Effector memory CD8-positive, alpha-beta T cell (primary cell): ENCODE measurements at places on chromosomes 1 and 21.

GRCh38 chr1:198947456-198947855 lies 308.6 kb downstream of the PTPRC start:
- DNase-seq = no peak

DNA sequence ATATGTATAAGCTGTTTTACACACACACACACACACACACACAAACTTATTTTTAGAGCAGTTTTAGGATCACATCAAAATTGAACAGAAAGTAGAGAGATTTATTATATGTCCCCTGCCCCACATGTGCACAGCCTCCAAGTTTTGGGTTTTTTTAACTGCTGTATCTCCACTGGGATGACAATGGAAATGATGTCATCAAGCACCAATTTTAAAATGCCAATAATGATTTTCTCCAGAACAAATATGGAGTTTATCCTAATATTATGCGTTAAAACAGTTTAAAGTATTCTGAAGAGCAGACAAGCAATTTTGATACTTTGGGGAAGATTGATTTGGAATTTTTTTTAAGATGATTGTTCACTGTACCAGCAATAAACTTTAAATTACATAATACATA lies 56.7 kb downstream of the GFI1 start:
- no peak for DNase-seq

DNA sequence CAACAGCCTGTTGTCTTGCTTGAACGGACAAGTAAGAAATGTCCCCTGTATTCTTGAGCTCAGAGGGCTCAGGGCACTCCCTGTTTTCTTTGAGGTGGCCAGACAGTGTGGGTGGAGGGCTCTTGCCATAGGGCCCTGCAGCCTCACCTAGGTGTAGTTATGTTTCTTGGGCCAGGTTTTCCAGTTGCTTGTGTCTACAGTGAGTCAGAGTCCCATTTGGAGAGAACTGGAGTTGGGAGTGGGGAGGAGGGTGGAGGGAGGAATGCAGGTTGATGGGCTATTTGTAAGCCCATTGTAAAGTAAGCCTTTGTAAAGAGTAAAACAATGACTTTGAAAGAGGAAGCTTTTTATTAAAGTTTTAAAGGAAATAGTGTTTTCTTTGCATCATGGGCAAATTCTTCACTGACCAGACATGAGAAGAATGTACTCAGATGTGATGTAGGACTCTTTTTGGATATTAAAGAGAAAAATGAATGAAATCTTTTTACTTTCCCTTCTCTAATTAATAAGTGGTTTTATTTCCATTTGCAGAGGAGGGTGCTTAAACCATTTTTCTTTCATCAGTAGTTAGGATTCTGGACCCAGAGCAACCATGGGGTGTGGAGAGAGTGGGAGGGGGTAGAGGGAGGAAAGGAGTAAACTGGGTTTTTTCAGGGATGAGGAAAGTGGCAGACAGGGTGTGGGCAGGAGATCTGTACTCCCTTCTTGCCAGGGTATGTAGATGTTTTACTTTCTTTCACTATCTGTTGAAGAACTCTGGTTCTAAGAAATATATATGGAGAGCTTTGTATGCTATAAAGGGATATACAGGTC lies 45.1 kb upstream of the MACF1 start:
- no peak for DNase-seq

GRCh38 chr1:19327301-19327700 lies 15.2 kb downstream of the SLC66A1 start:
- DNase-seq = no peak

DNA sequence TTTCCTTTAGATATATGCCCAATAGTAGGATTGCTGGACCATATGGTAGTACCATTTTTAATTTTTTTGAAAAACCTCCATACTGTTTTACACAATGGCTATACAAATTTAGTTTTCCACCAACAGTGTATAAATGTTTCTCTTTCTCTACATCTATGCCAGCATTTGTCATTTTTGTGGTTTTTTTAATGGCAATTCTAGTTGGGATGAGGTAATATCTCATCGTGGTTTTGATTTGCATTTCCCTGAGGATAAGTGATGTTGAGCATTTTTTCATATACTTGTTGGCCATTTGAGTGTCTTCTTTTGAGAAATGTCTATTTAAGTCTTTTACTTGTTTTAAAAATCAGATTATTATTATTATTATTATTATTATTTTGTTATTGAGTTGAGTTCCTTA lies 35.5 kb downstream of the PLA2G4A start:
- DNase-seq = no peak
